ENCODE measurements at places on chromosomes 12 and 14. TPM values are rescaled to one million over a fixed set of nuclear protein-coding genes. Genes with fewer than 3 reads are reported as not detected.

DNA sequence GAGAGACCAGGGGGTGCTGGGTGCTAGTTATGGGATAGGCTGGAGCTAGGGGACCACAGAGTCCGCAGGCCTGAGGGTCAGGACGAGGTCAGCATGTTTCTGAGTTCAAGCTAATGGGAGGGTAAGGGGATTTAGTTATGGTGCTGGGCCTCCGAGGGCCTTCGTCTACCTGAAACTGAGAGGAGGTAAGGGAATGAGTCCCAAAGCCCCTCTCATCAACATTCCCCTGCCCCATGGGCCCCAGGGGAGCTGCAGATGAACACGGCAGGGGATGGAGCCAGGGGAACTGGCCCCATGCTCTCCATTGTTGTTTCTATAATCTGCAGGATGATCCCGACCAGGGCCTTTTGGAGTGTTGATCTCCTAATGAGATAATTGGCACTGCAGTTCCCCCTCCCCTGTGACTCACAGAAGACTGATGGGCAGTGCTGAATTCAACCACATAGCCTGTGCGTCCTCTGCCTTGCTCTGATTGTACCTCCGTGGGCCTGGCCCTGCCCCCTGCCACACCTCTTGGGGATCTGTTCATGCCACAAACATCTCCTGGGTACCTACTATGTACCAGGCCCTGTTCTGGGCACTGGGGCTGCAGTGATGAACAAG lies 21.4 kb downstream of the FAIM2 start:
- DNase-seq, result no peak
- H3K4me3 ChIP-seq, result no peak overlapping the region
- no peak overlapping the region for H3K27ac ChIP-seq
- H3K27me3 ChIP-seq, result no peaks in the 10 kb centered on the region
- H3K36me3 ChIP-seq, result no peaks in the 10 kb centered on the region

The RD3L gene
- not detected for total RNA-seq

DNA sequence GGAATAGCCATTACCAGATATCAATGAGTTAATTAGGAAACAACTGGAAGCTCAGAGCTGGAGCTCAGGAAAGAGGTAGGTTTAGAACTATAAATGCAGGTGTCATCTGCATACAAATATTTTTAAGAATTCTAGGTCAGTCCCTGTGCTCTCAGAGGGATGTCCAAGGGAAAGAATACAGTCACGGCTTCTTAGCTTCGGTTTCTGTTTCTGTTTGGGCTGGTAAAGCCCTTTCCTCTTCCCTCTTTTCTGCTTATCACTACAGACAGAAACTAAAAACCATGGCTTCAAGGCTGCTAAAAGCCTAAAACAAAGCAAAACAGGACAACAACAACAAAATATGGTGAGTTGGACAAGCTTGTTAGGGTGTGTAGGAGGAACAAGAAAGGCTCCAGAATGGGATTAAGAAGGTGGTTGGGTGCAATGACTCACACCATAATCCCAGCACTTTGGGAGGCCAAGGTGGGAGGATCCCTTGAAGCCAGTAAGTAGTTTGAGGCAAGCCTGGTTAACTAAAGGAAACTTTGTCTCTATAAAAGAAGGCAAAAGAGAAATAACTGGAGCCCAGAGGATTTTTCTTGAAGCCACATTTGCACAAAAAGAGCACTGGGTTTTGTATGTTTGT lies 113.0 kb downstream of the SEC23A start:
- DNase-seq, result no peak
- H3K27me3 ChIP-seq, result no peaks in the 10 kb centered on the region
- no peaks in the 10 kb centered on the region for H3K36me3 ChIP-seq
- no peak overlapping the region for H3K27ac ChIP-seq

DNA sequence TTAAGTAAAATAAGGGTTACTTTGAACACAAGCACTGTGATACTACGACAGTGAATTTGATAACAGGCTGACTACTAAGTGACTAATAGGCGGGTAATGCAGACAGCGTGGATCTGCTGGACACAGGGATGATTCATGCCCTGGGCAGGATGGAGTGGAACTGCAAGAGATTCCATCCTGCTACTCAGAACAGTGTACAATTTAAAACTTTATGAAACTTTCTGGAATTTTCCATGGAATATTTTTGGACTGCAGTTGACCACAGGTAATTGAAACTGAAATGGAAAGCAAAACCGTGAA lies 46.0 kb downstream of the YEATS4 start:
- H3K4me3 ChIP-seq, result no peak overlapping the region
- no peaks in the 10 kb centered on the region for H3K4me1 ChIP-seq
- no peaks in the 10 kb centered on the region for H3K36me3 ChIP-seq
- H3K27ac ChIP-seq, result no peak overlapping the region

DNA sequence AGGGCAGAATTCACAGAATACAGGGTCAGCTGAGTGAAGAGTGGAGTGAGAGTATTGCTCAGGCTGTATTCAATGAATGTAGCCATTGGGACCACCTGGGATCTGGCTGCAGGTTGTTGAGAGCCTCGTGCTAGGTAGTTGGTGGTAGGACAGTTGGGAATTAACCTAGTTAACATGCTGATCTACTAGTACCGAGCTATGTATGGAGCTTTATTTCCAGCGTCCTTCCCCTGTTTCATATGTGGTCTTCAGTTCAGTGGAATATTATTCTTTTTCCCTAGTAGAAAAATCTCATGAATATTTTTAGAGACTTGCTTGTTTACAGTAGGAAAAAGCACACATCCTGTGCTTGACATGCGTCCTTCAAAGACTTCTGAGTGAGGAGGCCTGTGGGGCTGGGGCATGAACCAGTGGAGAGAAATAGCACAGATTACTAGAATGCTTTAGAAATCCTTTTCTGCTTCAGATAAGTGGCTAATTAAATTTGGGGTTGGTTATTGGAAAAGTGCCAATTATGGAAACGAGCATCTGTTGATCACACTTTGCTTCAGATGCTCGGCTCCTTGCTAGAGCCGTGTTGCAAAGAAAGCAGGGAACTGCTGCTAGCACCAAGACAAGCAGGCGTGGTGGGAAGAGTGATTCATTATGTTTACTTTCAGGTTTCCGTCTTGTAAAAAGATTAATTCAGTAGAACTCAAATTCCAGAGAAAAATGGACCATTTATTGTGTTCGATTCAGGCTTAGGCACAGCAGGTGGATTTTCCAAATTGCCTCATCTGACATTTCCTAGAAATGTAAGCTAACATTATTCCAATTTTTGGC lies 53.6 kb downstream of the ARF6 start:
- DNase-seq, result peak; percentile 49
- peak overlapping the region; percentile 57 for H3K27ac ChIP-seq
- H3K27me3 ChIP-seq, result no peaks in the 10 kb centered on the region
- no peaks in the 10 kb centered on the region for H3K36me3 ChIP-seq

The CBX5 gene
- total RNA-seq, result 18.9 TPM

The KRT77 gene
- total RNA-seq, result not detected

The GYS2 gene
- total RNA-seq, result not detected

DNA sequence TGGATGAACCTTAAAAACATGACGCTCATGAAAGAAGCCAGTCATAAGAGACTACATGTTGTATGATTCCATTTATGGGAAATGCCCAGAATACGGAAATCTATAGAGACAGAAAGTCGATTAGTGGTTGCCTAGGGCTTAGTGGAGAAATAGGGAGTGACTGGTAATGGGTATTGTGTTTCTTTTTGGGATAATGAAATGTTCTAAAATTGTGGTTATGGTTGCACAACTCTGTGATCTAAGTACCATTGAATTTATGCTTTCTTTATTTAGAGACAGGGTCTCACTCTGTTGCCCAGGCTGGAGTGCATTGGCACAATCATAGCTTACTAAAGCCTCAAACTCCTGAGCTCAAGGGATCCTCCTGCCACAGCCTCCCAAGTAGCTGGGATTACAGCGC lies 8.0 kb downstream of the RBMS2 start:
- no peaks in the 10 kb centered on the region for H3K27me3 ChIP-seq
- peaks cover 45% of the 10 kb centered on the region for H3K4me1 ChIP-seq
- H3K27ac ChIP-seq, result no peak overlapping the region

- no peaks in the 10 kb centered on the region for H3K27me3 ChIP-seq
- peaks cover 21% of the 10 kb centered on the region for H3K4me1 ChIP-seq
- H3K27ac ChIP-seq, result peak overlapping the region; percentile 62
- DNase-seq, result peak; percentile 28
Measured at GRCh38 chr12:93089805-93090569, 160.9 kb upstream of the EEA1 start.

- H3K4me3 ChIP-seq, result no peak overlapping the region
- H3K4me1 ChIP-seq, result no peaks in the 10 kb centered on the region
- no peaks in the 10 kb centered on the region for H3K36me3 ChIP-seq
- no peak overlapping the region for H3K27ac ChIP-seq
Measured at GRCh38 chr12:57033431-57033830, 16.5 kb downstream of the MYO1A start.

DNA sequence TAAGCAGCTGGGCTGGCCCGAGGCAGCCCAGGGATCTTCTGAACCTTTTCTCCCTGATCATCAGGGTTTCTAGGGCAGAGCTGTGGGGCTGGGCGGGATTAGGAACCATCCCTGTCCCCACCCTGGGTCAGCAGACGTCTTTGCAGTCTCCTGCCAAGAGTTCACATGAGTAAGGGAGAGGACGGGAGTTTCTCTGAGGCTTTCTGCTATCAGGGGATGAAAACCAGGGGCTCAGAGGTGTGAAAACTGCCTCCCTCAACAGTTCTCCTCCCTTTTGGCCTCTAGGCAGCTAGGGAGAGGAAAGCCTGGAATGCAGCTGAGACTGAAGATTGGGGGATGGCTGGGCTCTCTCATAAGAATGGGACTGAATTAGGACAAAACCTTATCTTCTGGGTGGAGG lies 7.9 kb downstream of the ZNF385A start:
- H3K4me3 ChIP-seq, result no peak overlapping the region
- no peak for DNase-seq
- peaks cover 5% of the 10 kb centered on the region for H3K27me3 ChIP-seq
- peaks cover 9% of the 10 kb centered on the region for H3K4me1 ChIP-seq
- no peaks in the 10 kb centered on the region for H3K36me3 ChIP-seq

The MYBPC1 gene
- not detected for total RNA-seq

DNA sequence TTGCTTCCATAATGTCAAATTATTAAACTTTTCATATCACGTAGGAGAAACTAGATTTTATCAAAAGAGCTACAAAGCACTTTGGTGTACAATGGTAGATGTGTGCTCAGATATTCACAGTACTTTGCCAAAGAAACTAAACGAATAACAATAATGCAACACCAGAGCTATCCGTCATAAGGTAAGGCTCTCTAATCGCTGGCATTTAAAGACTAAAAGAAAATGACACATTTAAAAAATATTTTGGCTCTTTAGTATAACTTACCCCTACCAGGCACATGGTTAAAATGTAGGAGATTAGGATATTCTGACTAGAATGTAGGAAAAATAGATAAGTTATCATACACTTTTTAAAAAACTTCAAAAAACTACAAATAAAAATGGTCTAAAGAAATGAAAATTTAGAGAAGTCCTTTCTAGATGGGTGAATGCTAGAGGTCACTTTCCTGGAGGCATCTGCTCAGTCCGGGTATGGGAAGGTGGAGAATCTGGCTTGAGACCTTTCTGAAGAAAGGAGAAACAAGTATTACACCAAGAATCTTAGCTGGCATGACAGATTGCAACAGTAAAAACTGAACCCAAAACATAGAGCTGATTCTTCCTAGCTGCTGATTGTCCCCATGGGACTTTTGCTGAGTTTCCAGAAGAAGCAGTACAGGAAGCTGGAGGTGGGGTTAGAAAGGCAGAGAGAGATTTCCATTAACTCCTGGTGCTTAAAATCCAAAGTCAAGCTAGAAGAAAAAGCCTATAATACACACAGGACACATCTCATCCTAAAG lies 67.9 kb downstream of the FAR2 start:
- H3K4me1 ChIP-seq, result peaks cover 15% of the 10 kb centered on the region
- H3K27ac ChIP-seq, result no peak overlapping the region
- H3K27me3 ChIP-seq, result no peaks in the 10 kb centered on the region
- no peak overlapping the region for H3K4me3 ChIP-seq

GRCh38 chr14:38038171-38038570 lies 169.5 kb upstream of the SSTR1 start:
- H3K27me3 ChIP-seq, result no peaks in the 10 kb centered on the region
- H3K4me1 ChIP-seq, result no peaks in the 10 kb centered on the region
- no peak for DNase-seq
- no peaks in the 10 kb centered on the region for H3K36me3 ChIP-seq
- no peak overlapping the region for H3K4me3 ChIP-seq

- peaks cover 5% of the 10 kb centered on the region for H3K4me1 ChIP-seq
- H3K4me3 ChIP-seq, result no peak overlapping the region
- no peak overlapping the region for H3K27ac ChIP-seq
- no peaks in the 10 kb centered on the region for H3K27me3 ChIP-seq
- DNase-seq, result no peak
Measured at GRCh38 chr12:89363084-89363483, 10.8 kb upstream of the DUSP6 start.

The RTRAF gene
- 92.8 TPM for total RNA-seq

The OTX2 gene
- not detected for total RNA-seq

DNA sequence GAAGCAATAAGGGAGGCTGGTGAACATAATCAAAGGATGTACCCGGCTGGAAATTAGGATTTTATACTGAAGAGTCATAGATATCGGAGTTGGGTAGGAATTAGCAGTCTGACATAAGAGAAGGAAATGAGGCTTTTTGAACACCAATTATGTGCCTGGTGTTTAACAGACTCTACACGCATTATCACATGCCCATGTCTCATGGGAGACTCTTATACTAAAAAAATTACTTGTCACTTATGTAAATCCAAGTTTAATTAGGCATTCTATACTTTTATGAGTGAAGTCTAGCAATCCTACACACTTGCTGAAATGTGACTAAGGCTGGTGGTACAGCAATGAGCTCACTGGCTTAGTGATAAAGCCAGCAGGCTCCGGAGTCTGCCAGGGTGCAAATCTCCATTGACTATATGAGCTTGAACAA lies 93.5 kb downstream of the NUAK1 start:
- H3K27me3 ChIP-seq, result no peaks in the 10 kb centered on the region
- H3K4me3 ChIP-seq, result no peak overlapping the region
- no peak for DNase-seq
- no peaks in the 10 kb centered on the region for H3K4me1 ChIP-seq
- no peaks in the 10 kb centered on the region for H3K36me3 ChIP-seq

DNA sequence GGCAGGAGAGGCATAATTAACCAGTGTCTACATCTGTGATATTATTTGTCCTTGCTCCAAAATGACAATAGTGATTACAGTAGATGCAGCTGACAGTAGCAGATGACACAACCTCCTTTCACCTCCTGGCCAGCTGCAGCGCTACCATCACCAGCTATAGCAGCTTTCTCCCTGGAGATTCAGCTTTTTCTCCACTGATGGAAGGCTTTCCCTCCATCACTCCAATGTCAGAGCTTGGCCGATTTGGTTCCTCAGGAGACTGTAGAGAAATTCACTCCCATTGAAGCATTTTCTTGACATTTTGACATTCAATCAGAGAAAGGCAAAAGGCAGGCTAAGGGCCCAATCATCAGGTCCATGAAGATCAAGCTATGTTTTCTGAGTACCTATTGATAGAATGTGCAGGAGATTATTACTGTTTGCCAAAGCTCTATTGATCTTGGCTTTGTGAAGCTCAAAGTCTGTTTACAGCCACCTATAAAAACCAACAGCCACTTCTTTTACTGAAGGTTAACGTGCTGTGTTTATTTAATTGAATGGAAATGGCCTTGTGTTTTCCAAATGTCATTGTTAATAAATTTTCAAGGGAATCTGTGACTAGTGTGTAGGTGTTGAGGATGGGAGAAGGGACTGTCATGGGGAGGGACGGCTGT lies 785.1 kb downstream of the DIO2 start:
- H3K4me3 ChIP-seq, result no peak overlapping the region
- no peak for DNase-seq
- no peak overlapping the region for H3K27ac ChIP-seq
- no peaks in the 10 kb centered on the region for H3K36me3 ChIP-seq
- H3K4me1 ChIP-seq, result peaks cover 12% of the 10 kb centered on the region

GRCh38 chr14:68248481-68249255 lies 429.1 kb downstream of the RAD51B start:
- H3K36me3 ChIP-seq, result no peaks in the 10 kb centered on the region
- peaks cover 69% of the 10 kb centered on the region for H3K4me1 ChIP-seq
- no peak for DNase-seq
- H3K27me3 ChIP-seq, result no peaks in the 10 kb centered on the region
